ENCODE measurements at places on chromosomes 1 and 21.

GRCh38 chr1:25066256-25066655 is 136.2 kb upstream of the RUNX3 start:
- DNase-seq: no peak

GRCh38 chr21:43626390-43626789 is 32.9 kb downstream of the HSF2BP start:
- no peak for DNase-seq

- no peak for DNase-seq
These were observed 6.3 kb downstream of the CAMK1G start for GRCh38 chr1:209589863-209590262.

DNA sequence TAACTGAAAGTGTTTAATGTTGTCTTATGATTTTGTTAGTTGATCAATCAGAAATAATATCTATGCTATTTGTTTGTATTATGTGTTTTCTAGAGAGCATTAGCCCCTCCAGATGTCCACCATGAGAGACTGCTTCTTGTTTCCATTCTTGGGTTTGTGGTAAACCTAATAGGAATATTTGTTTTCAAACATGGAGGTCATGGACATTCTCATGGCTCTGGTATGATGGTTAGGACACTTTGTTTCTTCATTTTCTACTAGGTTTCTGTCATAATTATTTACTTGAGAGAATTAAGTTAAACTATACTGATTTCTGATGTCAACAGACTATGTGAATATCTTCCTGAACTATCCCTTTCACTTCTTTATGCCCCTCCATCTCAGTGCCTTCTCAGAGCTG is 16.1 kb downstream of the SLC30A7 start:
- no peak for DNase-seq

- no peak for DNase-seq
These were observed 122.2 kb upstream of the BARHL2 start for GRCh38 chr1:90839323-90839722.

- no peak for DNase-seq
These were observed 22.4 kb downstream of the PTTG1IP start for GRCh38 chr21:44850905-44851657.

DNA sequence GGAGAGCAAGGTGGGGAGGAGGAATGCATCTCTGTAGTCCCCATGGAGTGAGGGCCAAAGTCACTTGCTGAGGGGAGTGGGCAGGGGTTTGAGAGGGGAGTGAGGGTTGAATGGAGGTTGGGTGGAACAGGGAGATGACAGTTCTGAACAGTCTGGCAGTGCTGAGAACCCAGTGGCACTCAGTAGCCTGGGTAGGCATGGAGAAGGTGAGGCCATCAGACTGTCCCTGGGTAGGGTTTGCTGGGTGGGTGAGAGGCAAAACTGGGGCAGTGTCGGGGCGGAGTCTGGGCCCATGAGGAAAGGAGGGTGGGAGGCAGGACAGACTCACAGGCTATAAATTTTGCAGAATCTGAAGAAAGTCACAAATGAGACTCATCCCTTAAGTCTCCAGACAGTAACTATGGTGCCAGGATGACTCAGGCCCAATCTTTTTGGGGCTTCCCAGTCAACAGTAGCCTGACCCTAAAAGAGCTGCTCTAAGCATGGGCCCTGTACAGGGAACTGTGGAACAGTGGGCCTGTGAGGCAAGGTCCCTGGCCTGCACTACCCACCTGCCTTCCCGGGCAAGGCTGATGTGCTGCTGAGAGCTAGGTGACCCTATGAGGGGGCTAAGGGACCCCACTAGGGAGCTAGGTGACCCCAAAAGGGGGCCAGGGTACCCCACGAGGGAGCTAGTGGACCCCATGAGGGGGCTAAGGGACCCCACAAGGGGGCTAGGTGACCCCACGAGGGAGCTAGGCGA is 51.0 kb upstream of the DMRTB1 start:
- no peak for DNase-seq

DNA sequence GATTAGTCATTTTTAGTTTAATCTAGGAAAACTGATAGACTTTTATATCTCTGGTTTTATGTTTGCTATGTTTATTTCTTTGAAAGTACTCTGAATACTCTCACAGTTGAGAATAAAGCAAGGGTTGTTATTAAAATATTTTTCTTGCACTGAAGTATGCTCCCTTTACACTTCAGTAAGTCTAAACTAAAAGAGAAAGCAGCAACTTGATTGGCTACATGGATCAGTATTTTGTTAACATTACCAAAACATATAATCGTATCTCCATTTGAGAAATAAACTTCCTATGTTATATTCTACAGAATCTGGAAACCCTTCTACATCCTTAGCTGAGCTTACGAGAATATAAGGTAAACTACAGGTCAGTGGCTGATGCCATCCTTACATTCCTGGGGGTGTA is 149.5 kb upstream of the HP1BP3 start:
- DNase-seq: no peak

- DNase-seq: no peak
These were observed 3.4 kb upstream of the AHDC1 start for GRCh38 chr1:27607239-27607804.

DNA sequence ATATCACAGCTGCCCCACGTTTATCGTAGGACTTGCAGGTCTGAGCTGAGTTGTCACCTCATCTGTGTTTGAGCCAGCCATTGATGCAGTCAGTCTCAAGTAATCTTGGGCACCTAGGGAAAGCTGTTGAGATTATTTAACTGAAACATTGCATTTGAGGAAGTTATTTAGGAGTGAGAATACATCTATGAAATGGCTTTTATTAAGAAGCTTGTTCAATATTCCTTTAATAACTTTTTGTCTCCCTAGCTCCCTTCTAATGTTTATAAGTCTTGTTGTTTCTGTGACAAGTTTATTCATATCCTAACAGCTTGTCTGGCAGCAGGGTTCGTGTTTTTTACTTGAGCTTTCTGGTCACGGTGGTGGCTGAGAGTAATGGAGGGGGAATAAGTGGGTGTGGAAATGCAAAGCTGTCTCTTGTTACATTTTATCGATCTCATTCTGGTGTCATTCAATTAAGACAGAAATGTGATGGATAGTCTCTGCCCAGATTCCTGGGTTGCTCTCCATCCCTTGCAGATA is 555.9 kb downstream of the USP25 start:
- no peak for DNase-seq

DNA sequence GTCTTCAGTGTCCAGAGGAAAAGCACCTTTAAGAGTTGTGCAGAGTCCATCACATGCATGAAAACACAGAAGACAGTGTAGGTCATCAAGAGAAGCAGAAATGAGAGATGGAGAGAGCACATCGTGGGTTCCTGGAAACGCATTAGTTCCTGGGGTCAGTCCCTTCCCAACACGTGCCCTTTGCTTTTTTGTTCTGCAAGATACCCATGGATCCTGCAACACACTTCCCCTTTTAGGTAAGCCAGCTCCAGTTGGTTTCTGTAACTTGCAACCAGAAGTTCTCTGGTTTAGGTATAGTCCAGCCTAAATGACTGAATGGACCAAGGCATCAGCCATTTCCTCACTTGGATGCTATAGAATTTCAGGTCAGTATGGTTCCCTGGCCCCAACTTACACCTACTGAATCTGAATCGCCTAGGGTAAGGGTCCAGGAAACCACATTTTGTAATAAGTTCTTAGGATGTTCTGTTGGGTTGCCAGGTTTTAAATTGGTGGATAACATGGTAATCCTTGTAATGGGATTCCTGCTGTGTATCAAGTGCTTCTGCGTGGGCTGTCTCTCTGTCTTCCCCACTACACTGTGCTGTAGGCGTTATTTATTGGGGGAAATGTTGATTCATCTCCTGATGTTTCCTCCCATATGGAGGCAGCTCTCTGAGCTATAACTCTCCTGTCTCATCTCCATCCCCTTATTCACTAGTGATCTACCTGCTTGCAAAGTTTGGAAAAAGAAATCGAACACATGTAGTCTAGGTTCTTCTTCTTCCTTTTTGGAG is 230.6 kb downstream of the TNR start:
- DNase-seq: no peak

GRCh38 chr1:207644852-207645634 is at the start of gene CR1L:
TSS of gene CR1L (plus strand) at chr1:207645133. CDS start at chr1:207645234, 101 bp downstream.
- DNase-seq: peak; percentile 81

DNA sequence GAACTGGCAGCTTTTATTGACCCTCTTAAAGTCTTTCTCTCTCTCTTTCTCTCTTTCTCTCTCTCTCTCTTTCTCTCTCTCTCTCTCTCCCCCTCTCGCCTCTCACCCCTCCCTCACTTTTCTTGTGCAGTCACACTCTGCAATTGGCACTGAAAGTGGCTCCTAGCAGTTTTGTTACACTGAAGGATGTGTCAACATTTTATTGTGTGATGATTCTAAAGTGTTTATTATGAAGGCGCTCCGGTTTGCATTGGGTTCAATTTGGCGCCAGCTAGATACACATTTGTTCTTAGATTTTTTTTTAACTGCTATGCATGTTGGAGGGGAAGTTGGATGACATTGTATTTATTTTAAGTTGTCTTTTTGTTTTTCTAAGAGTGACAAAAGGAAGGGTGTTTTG is 64.0 kb upstream of the CHRM3 start:
- no peak for DNase-seq

DNA sequence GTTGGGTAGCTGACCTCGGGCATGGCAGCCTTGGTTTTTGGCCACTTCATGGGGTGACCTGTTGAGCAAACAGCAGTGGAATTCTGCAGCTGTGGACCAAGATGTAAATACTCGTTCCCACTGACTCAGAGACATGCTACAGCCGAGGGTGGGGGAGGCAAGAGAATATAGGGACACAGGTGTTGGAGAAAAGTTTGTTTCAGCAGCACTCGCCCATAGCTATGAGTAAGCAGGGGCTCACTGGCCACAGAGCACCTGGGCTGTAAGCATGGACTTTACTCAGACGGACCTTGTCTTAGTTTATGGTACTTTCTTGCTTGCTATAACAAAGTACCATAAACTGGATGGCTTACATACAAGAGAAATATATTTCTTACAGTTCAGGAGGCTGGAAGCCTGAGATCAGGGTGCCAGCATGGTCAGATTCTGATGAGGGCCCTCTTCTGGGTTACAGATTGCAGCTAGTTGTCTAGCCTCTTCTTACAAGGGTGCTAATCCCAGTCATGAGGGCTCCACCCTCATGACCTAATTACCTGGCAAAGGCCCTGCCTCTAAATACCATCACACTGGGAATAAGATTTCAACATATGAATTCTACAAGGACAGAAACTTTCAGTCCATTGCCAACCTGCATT is 437.2 kb upstream of the DAB1 start:
- peak; percentile 32 for DNase-seq

DNA sequence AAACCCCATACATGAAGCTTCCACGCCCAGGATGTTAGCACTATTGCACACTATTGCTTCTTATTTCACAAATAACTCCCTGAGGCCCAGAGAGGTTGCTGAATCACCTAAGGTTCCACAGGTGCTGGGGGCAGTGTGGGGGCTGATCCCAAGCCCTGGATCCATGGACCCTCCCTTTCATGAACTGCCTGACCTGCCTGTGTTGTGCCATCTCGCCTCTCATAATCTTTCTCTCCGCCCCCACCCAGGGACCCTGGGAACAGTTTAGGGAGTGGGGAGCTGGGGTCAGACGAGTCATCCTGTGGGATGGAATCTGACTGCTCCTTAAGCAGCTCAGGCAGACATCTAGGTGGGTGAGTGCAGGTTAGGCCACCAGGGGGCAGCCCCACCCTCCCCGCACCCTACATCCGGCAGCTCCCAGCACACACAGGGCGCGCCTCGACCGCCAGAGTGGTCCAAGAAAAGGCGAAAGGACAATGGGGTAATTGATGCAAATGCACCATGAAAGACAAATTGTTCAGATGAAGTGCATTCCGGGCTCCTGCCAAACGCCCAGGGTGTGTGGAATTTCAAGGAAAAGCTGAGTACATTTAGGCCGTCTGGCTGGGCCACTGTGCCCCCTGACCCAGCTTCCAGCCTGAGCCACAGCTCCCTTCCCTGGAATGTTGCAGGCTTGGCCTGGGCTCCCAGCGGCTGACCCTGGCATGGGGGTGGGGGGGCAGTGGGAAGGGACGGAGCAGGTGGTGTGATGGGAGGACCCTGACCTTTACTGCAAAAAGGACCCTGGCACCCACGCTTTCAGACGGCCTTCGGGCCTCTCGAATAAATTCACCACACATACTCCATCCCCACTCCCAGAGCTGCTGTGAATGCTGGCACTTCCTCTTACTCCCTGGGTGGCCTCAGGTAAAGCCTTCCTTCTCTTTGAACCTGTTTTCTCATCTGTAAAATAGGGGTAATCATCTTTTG is 20.8 kb downstream of the PHLDA3 start:
- DNase-seq: peak; percentile 86

GRCh38 chr1:172977296-172978017 is 73.3 kb downstream of the TNFSF18 start:
- no peak for DNase-seq

DNA sequence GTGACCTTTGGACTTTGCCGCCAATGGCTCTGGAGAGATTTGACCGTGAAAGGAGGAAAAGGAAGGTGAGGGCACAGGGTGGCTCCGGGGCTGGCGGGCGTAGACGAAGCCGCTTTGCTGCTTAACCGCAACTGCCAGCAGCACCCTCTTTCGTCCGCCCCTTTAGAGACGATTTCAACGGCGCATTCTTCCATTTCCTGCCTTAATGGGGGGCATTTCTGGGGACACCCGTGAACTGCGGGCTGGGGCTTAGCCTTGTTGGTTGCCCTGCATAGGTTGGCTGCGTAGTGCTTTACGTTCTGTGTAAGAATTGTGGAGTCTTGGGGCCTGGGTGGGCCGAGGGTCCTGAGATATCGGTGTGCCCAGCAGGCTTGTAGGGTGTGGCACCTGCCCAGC is 6.7 kb upstream of the NPHP4 start:
- no peak for DNase-seq

DNA sequence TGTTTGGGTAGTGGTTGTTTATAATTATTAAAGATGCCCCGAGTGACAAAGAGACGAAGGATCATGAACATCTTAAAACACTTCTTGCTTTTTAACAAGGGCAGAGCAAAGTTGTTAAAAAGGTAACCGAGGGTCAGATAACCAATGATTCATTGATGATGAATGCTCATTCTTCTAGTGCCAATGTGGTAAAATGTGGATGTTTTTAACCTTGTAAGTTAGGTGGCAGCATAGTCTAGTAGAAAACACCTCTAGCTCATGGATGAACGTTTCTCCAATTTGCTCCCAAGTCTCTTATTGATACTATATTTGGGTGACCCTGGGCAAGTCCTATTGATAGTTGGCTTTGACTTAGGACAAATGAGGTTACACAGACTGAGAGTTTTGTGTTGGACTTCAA is 167.9 kb downstream of the KIF26B start:
- no peak for DNase-seq

DNA sequence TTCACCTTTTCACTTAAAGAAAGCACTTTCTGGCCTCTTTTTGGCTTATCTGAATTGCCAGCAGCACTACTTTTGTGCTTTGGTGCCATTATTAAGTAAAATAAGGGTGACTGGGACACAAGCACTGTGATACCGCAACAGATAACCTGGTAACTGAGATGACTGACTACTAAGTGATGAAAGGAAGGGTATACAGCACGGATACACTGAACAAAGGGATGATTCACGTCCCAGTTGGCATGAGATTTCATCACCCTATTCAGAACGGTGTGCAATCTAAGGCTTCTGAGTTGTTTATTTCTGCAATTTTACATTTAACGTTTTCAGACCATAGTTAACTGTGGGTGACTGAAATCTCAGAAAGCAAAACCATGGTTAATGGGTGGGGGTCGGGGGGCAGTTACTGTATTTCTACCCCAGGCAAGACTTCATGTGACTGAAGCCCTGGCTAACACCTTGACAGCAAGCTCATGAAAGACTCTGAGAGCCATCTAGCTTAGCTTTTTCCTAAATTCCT is 102.8 kb downstream of the CLIC6 start:
- DNase-seq: no peak
